ENCODE measurements at places on chromosomes 3 and 15.
A peak's percentile ranks its signal among the peaks of the same experiment; 100 is the strongest.

DNA sequence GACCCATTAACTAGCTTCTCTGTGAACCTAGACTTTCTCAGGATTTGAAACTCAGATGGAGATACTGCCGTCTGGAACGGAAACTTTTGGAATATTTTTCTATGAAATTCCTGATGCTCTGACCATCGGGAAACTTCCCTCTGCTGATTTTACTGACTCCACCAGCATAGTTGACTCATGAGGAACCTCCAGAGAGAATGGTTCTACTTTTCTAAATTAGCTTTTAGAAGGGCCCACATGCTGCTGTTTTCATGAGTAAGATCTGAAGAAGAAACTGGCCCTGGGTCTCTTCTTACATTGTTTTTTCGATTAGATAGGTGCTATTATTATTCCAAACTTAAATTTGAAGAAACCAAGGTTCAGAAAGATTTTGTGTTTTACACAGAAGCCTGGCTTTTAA, 326.3 kb upstream of the NR2E3 start:
- no peaks in the 10 kb centered on the region for H3K4me1 ChIP-seq
- H3K4me3 ChIP-seq: no peak overlapping the region
- H3K27ac ChIP-seq: no peak overlapping the region
- no peaks in the 10 kb centered on the region for H3K27me3 ChIP-seq
- no peak for DNase-seq

DNA sequence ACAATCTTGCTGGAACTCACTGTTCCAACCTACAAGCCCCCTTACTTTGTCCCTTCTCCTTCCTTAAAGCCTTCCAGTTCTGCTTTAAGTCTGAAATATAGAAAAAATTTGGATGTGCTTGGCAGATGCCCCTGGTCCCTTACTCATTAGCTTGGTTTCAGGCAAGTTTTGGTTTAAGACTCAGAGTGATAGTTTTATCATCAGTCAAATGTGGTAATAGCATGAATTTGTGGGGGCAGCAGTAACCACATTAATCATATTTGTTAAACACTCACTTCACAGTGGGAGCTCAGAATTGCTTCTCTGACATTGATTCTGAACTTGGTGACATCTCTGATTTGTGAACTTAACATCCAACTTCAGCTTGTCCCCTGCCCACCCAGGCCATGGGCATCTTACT, 58.3 kb upstream of the ALDH1A3 start:
- H3K4me3 ChIP-seq: no peak overlapping the region
- H3K27ac ChIP-seq: no peak overlapping the region
- H3K4me1 ChIP-seq: no peaks in the 10 kb centered on the region
- no peak for DNase-seq
- no peaks in the 10 kb centered on the region for H3K27me3 ChIP-seq
- H3K36me3 ChIP-seq: no peaks in the 10 kb centered on the region

GRCh38 chr15:49982584-49982983, 136.4 kb downstream of the ATP8B4 start:
- no peaks in the 10 kb centered on the region for H3K36me3 ChIP-seq
- H3K27me3 ChIP-seq: no peaks in the 10 kb centered on the region
- H3K27ac ChIP-seq: no peak overlapping the region
- H3K4me3 ChIP-seq: no peak overlapping the region

- H3K27me3 ChIP-seq: no peaks in the 10 kb centered on the region
- H3K4me3 ChIP-seq: no peak overlapping the region
- DNase-seq: no peak
- no peak overlapping the region for H3K27ac ChIP-seq
- H3K36me3 ChIP-seq: no peaks in the 10 kb centered on the region
Measured at GRCh38 chr3:171846597-171846996, 3.4 kb downstream of the TMEM212 start.

DNA sequence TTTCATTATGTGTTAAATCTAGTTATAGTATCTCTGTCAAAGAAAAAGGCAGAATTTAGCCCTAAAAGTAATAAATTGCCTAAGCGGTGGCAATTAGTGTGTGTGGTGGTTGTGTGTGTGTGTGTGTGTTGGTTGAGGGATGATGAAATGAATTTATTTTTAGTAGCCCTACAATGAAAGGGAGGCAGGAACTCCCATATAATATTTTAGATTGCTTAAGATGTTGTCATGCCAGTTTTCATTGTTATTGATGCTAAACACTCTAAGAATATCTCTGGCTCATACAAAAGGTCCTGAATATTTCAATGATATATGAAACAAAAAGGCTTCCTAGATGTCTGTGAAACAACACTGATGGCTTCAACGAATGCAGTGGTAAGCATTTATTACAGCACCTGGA, 140.6 kb upstream of the TBC1D5 start:
- H3K36me3 ChIP-seq: no peaks in the 10 kb centered on the region
- H3K4me3 ChIP-seq: no peak overlapping the region
- H3K27me3 ChIP-seq: no peaks in the 10 kb centered on the region

DNA sequence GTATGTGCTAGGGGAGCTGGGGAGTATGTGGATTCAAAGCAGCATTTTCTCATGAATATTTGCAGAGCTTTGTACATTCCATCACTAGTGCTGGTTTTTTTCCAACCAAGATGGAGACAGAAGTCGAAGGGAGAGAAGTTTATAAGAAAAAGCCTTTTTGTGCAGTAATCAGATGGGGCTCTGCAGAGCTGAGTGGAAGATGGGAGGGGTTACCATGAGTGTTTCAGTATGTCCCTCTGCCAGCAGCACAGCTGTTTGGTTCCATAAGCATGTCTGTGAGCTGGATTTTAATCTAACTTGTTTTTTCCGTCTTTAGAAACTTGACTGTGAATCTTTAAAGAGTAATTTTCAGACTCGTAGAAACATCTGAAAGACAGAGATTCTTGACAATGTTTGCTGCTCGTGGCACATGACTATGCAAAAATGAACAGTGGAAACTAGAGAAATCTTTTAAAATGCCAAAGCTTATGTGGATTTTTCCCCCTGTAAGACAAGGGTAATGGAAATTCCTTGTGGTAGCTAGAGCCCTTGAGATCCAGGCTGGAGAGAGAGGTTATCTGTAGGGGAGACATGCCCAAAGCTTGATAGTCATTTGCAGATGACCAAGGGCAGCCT, 20.3 kb downstream of the STARD9 start:
- peaks cover 5% of the 10 kb centered on the region for H3K36me3 ChIP-seq
- peak overlapping the region; percentile 10 for H3K4me3 ChIP-seq
- no peaks in the 10 kb centered on the region for H3K27me3 ChIP-seq

DNA sequence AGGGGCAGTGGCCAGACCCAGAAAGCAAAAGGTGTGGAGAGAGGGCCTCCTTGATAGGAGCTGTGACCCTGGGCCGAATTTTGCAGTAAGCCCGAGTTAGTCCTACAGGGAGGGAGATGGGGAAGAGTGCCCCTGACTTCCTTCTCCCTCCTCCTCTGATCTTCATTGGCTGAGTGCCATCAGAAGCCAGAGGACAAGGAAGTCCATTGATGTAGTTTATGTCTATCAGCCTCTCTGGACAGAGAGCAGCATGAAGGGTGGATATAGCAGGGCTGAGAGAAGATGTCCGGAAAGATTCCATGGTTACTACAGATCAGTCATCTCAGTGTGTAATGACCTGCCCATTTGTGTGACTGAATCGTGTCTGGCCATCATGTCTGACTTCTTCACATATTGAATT, 102.5 kb upstream of the FAM3D start:
- H3K4me1 ChIP-seq: no peaks in the 10 kb centered on the region
- no peak overlapping the region for H3K27ac ChIP-seq
- H3K4me3 ChIP-seq: no peak overlapping the region

GRCh38 chr15:62068071-62068809, 1.5 kb downstream of the C2CD4A start:
- peak; percentile 29 for DNase-seq
- H3K27ac ChIP-seq: peak overlapping the region; percentile 40
- H3K27me3 ChIP-seq: no peaks in the 10 kb centered on the region
- H3K4me3 ChIP-seq: peak overlapping the region; percentile 73
- no peaks in the 10 kb centered on the region for H3K36me3 ChIP-seq

- H3K4me3 ChIP-seq: no peak overlapping the region
- H3K27me3 ChIP-seq: no peaks in the 10 kb centered on the region
- H3K36me3 ChIP-seq: no peaks in the 10 kb centered on the region
Measured at GRCh38 chr15:70576276-70576675, 187.1 kb downstream of the UACA start.

DNA sequence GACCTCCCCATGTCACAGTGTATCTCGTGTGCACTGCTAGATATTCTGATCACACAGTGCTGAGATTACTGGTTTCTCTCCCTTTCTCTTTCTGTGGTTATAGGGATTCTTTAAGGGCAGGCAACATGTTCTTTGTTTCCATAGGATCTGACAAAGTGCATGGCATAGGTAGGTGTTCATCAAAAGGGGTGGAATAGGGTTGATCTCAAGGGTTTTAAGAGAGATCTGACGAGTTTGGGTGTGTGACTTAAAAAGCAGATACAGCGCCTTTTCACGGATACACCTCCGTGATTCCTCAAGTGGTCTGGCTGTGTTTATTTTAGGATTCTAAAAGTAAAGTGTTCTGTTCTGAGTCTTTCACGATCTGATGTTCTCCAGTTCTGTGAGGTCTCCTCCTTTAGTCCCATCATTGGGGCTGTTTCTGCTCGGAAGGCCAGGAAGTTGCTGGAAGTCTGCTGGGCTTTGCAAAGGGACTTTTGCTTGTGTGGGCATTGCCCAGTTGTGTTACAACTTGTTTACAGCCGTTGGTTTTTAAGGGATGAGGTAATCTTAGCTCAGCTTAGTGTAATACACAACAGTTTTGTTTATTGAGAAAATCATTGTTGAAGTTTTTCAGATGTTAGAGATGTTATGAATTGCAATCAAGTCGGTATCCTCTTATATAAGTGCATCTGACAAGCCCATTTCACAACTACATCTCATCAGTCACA, 34.8 kb downstream of the IGF1R start:
- H3K27ac ChIP-seq: peak overlapping the region; percentile 9
- H3K4me1 ChIP-seq: peaks cover 67% of the 10 kb centered on the region
- no peak overlapping the region for H3K4me3 ChIP-seq
- no peaks in the 10 kb centered on the region for H3K27me3 ChIP-seq
- no peak for DNase-seq
- H3K36me3 ChIP-seq: no peaks in the 10 kb centered on the region

DNA sequence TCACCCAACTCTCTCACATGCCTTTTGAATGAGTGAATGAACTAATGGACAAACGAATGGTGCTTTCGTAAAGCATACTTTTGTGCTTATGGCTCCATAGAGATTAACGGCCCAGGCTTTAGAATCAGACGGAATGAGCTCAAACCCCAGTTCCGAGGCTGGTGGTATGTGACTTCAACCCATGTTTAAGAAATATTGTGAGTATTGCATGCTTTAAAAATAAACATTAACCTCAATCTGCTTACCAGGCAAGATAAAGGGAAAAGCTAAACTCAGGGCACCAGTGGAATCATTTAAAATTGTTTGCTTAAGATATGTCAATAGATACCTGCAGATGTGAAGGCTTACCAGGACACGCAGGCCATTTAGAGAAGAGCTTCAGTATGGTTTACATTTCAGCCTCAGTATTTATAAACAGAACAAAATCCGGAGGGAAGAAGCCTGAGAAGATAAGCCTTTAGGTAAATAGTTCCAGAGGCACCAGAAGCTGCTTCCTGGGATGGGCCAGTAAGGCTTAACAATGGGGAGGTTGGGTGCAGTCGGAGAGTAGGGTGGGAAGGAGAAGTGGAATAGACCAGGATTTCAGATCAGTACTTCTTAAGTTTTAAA, 186.4 kb downstream of the ADAMTS9 start:
- H3K4me1 ChIP-seq: no peaks in the 10 kb centered on the region
- no peaks in the 10 kb centered on the region for H3K36me3 ChIP-seq
- no peak overlapping the region for H3K4me3 ChIP-seq
- no peaks in the 10 kb centered on the region for H3K27me3 ChIP-seq

GRCh38 chr3:63992516-63993209, 30.6 kb downstream of the PSMD6 start:
- H3K36me3 ChIP-seq: peaks cover 93% of the 10 kb centered on the region
- DNase-seq: no peak

DNA sequence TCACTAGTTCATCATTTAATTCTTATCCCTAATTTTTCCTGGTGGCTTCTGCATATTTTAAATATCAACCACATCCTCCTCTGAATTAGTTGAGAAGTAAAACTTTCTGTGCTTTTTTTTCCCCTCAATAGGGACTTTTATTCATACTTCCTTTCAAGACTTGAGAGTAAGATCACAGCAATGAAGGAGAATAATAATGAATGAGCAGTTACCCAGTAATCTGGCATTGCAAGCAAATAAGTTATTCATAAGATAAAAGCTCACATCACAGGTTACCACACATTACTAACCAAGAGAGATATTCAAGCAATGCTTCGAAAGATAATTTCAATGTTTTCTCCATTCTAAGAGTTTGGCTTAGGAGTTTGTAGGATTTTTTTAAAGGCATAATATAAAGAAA, 50.3 kb downstream of the BTLA start:
- no peak for DNase-seq
- no peaks in the 10 kb centered on the region for H3K27me3 ChIP-seq
- peaks cover 6% of the 10 kb centered on the region for H3K4me1 ChIP-seq
- H3K27ac ChIP-seq: no peak overlapping the region
- no peak overlapping the region for H3K4me3 ChIP-seq

DNA sequence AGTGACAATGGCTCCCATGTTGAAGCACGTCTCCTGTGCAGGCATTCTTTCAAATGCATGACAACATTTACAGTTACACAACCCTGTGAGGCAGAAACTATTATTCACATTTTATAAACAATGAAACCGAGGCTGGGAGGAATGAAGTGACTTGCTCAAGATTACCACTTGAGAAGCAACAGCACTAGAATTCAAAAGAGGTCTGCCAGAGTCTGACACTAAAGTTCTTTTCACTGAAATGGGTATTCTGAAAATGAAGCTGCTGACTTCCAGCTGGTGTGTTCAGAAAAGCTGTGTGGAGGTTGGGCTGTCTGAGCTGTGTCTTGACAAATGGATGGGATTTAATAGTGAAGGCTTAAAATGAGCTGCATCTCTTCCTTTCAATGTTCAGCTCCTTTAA, 104.4 kb downstream of the THSD4 start:
- no peaks in the 10 kb centered on the region for H3K4me1 ChIP-seq
- H3K4me3 ChIP-seq: no peak overlapping the region
- no peak for DNase-seq
- H3K36me3 ChIP-seq: peaks cover 4% of the 10 kb centered on the region

- H3K4me3 ChIP-seq: peak overlapping the region; percentile 75
- peaks cover 38% of the 10 kb centered on the region for H3K4me1 ChIP-seq
- H3K36me3 ChIP-seq: no peaks in the 10 kb centered on the region
- peak overlapping the region; percentile 81 for H3K27ac ChIP-seq
- H3K27me3 ChIP-seq: peaks cover 55% of the 10 kb centered on the region
Measured at GRCh38 chr3:169660709-169661360, 2.7 kb downstream of the MECOM start.

GRCh38 chr15:25844542-25844941, 18.6 kb downstream of the ATP10A start:
- H3K4me1 ChIP-seq: peaks cover 24% of the 10 kb centered on the region
- no peak for DNase-seq
- no peaks in the 10 kb centered on the region for H3K36me3 ChIP-seq
- H3K27ac ChIP-seq: no peak overlapping the region
- H3K27me3 ChIP-seq: no peaks in the 10 kb centered on the region
- no peak overlapping the region for H3K4me3 ChIP-seq

DNA sequence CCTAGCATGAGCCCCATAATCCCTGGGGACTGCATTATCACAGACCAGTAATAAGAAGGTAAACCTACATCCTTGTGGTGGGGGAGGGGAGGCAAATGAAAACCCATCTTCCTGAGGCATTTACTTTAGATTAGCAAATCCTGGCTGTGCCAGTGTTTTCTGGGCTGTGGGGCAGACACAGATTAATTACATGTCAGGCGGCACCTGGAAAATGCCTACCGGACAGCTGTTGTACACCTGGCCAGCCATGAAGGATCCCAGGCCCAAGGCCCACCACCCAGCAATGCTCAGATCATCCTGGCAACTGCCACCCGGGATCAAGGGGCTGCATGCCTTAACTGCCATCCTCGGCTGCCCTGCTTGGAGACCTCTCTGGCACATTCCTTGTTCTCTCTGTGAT, 59.1 kb upstream of the RASA2 start:
- H3K4me3 ChIP-seq: no peak overlapping the region
- peaks cover 36% of the 10 kb centered on the region for H3K36me3 ChIP-seq
- no peak for DNase-seq
- peak overlapping the region; percentile 85 for H3K27ac ChIP-seq
- no peaks in the 10 kb centered on the region for H3K27me3 ChIP-seq

Measured in heart left ventricle (tissue), 16 donors.